Stimulated activated CD8-positive, alpha-beta memory T cell treated with anti-CD3 and anti-CD28 coated beads, Interleukin-7, amount 100 ng/mL, for 1 hour (primary cell): ENCODE measurements at places on chromosomes 4 and X.

DNA sequence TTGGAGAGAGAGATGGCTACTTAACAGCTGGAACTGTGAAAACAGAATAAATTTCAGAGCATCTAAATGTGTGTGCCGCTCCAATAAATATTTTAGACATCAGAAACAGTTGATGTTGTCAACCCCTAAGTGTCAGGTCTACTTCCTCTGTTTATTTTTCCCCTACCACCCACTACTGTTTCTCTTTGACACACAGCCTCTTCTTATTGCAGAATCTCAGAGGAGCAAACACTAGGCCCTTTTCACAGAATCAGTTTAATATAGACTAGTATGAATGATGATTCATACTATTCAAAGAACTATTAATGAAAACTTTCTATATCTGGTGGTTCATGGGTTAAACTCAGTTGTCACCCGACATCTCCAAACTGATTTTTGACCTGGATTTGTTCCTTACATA, 33.9 kb downstream of the NAA11 start:
- no peak for DNase-seq

DNA sequence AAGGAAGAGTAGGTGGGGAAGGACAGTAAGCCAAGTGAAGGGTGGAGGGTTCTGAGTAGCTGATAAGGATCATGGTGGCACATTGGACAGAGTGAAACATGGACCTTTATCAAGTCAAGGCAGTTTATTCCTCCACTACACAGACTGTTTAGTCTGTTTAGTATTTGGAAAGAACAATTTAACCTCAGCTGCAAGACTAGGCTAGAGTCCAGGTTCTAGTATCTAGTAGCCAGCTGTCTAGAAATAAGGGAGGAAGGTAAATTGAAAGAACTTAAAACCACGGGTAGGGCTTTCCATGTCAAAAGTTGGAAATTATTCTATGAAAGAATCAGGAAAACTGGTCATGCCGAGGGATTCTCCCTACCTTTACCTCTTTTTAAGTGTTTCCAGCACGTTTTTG, 140.1 kb upstream of the MED14 start:
- DNase-seq: no peak

DNA sequence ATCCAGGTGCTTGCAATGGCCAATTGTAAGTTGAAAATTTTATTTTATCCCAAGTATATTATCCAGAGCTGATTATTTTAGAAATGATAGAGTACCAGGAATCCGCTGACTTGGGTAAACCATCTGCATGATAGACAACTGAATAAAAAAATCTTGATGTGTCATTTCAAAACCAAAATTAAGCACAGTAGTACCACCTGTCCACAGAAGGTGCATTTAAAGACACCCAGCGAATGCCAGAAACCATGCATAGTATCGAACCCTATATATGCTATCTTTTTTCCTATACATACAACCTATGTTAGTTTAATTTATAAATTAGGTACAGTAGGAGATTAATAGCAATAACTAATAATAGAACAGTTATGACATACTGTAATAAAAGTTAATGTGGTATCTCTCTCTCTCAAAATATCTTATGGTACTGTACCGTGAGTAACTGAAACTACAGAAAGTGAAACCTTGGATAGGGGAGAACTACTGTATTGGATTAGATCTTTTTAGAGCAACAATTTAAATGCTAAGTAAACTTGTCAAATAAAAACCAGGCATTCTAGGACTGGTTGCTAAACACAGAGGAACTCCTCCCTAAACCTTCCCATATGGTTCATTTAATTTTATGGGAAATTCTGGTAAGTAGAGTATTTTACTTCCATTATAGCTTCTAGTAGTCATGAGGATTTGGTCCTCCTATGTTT, 6.2 kb downstream of the NEIL3 start:
- DNase-seq: no peak

- no peak for DNase-seq
These were observed 2268.3 kb downstream of the ARAP2 start for GRCh38 chr4:33975995-33976394.

DNA sequence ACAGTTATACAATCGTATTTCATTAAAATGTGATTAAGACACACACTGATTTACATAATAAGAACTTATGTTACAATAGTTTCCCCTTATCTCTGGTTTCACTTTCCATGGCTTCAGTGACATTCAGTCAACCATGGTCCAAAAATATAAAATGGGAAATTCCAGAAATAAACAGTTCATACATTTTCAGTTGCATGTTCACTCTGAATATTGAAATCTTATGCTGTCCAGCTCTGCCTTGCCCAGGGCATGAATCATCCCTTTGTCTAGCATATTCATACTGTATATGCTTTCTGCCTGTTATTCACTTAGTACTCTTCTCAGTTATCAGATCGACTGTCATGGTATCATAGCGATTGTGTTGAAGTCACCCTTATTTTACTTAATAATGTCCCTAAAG, 173.8 kb upstream of the DCAF12L2 start:
- no peak for DNase-seq

DNA sequence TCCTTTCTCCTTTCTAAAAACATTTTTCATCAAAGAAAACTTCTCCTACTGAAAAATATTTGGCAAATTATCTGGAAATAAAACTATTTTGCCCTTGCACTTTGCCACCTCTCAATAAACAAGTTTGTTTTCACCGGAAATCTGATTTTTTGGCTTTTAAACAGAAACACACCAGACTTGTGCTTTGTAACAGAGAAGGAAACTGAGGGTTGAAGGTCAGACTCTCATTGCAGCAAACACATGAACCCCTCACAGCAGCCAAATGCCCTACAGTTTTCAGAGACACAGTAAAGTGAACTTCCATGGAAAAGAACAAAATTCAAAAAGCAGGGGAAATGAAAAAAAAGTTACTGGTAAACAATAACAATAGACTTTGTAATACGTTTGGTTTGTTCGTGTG, 95.6 kb upstream of the WDR17 start:
- DNase-seq: no peak

DNA sequence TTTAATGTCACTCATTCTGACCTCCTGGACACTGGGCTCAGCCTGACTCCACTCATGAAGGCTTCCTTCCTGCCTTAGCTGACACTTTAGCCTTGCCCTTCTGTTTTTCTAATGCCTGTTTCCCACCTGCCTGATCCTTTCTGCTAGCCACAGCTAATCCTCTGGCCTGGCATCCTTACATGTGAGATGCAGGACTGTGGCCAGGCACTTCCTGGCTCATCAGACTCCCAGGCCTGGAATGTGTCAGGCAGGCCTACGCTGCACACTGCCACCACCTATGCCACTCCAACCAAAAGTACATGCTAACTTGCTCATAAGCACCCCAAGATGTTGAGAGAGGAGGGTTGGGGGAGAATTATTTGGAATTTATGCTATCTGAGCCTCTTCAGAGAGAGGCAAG, 138.8 kb upstream of the NALF2 start:
- DNase-seq: no peak

- DNase-seq: no peak
These were observed 59.8 kb downstream of the PACRGL start for GRCh38 chr4:20760053-20760452.

- DNase-seq: no peak
These were observed 30.3 kb downstream of the PDS5A start for GRCh38 chr4:39947417-39947816.

DNA sequence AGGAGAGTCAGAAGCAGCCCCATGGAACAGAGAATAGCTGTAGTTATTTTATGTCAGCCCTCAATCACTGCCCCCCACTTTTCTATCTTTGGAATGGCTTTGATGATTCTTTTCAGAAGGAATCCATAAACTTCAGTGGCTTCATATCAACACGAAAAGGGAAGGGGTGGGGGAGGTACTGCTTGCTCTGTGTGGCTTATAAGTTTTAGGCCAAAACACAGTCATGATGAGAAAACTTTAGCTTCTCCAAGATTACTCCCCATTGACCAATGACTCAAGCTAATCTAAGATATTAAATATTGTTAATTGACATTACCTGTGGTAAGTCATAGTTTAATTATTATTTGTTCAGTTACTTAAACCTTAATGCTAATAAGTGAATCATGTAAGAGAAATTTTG, 669.6 kb upstream of the FAM241A start:
- no peak for DNase-seq

- DNase-seq: no peak
These were observed 121.8 kb upstream of the TMEM47 start for GRCh38 chrX:34778916-34779315.

- no peak for DNase-seq
These were observed 29.7 kb downstream of the BMX start for GRCh38 chrX:15530318-15530717.

GRCh38 chr4:151658959-151659600, 101.7 kb downstream of the GATB start:
- DNase-seq: no peak

DNA sequence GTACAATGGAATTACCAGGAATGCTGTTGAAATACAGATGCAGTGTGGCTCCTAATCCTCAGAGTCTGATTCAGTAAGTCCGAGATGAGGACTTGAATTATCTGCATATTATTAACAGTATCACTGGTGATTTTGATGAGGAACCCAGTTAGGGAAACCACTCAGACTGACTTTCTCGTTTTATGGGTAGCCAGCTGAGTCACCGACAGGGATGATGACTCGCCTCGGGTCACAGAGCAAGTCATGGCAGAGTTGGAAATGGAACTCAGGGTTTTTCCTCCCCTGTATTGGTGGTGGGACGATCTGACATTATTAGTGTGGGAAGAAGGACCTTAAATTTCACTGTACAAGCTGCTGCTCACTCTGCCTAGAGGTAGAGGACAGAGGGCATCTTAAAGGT, 51.3 kb downstream of the RTL9 start:
- DNase-seq: no peak

GRCh38 chrX:155779831-155780230, 101.3 kb upstream of the VAMP7 start:
- no peak for DNase-seq

DNA sequence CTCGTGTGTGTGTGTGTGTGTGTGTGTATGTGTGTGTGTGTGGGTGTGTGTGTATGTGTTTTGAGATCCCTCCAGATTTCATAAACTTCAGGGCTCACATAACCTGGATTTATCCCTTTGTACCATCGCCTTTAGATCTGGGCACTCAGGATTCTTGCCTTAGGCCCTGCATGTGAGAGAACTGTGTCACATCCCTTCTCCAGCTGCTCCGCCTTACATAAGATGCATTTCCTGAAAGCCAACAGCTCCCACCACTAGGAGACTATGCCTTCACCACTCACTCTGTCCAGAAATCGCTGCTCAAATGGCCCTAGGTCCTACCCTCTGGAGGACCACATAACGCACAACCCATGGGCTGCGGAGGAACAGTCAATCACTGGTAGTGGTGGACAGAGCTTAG, 348.8 kb downstream of the CCSER1 start:
- no peak for DNase-seq

- DNase-seq: no peak
These were observed 813.5 kb upstream of the SLIT2 start for GRCh38 chr4:19438233-19438632.
